ENCODE measurements at places on chromosomes 3 and 15.

DNA sequence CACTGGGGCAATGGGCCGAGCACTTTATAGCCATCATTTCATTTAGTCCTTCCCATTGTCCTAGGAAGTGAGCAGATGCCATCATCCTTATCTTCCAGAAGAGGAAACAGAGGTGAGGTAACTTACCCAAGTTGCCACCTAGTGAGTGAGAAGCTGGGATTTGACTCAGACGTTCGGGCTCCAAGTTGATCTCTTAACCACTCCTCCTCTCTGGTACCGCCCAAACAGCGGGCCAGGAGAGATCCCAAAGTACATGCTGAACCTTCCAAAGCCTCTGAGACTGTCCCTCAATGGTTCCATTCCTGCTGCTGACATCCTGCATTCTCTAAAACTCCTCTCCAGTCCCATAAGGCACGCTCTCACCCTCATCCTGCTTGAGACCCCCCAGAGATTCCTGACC, 56.2 kb downstream of the EXOG start:
- no peak for DNase-seq

- no peak for DNase-seq
These were observed 70.8 kb downstream of the USP13 start for GRCh38 chr3:179723617-179724016.

DNA sequence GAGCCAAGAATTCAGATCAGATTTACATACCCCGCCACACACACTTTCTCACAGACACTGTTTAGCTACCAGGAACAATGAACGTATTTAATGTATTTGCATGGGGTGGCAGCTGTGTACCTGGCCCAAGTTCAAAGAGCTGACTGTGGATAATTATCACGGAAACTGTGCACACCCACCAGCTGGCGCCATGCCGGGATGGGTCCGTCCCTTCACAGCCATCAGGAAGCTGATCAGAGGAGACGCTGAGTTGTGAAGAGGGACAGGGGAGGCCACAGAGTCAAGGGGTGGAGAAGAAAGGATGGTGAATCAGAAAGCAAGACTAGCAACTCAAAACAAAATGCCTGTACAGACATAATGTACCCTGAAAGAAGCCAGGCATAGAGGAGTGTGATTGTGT, 13.1 kb upstream of the PLA2G4D start:
- no peak for DNase-seq

DNA sequence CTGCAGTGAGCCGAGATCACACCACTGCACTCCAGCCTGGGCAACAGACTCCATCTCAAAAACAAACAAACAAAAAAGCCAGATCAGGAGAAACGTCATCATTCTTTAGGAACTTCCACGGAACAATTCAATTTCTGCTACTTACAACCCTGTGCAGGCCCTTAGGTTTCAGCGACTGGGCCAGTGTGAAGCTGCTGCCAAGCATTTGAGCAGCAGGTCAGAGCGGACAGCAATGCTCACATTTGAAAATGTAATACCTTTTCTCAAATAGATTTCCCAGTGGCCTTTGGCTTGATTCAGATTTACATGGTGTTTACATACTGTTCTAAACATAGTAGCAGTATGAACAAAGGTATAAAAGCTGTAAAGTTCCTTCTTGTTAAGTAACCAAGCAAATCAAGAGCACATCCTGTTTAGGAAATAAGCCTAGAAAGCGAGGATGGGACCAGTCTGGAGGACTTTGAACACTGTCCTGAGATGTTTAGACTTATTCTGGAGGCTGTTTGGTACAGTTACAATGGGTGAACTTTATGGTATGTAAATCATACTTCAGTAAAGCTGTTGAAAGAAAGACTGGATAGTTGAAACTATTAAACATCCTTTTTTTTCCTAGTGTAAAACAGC, 141.2 kb downstream of the HCN4 start:
- no peak for DNase-seq

DNA sequence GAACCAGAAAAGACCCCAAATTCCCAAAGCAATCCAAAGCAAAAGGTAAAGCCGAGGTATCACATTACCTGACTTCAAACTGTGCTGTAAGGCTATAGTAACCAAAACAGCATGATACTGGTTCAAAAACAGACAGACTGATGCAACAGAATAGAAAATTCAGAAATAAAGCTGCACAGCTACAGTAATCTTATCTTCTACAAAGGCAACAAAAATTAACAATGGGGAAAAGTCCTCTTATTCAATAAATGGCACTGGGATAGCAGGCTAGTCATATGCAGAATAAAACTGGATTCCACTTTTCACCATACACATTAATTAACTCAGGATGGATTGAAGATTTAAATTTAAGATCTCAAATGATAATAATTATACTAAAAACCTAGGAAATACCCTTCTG, 392.6 kb upstream of the CBLB start:
- DNase-seq, result no peak

- no peak for DNase-seq
These were observed 2.0 kb downstream of the LYSMD2 start for GRCh38 chr15:51735228-51736010.

GRCh38 chr15:49135342-49135857, 20.0 kb downstream of the COPS2 start:
- peak; percentile 13 for DNase-seq

DNA sequence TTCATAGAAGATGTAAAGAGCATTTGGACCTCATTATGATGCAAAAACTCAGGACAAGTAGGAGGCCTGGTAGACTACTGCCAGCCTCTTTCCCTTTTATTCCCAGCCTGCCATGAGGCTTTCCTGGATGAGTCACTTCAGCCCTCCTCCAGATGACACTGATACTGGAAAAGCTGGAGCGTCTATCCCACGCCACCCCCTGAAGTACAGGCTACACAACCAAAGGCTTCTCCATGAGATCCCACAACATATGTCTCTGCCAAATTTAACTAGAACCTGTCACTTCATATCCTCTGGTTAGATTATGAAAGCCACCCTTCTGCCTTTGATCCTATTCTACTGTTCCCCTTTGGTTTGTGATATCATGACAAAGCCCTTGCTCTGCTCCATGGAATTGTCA, 56.1 kb upstream of the CPNE4 start:
- peak; percentile 3 for DNase-seq

- DNase-seq, result no peak
These were observed 51.9 kb downstream of the HOMER2 start for GRCh38 chr15:82900511-82901060.

DNA sequence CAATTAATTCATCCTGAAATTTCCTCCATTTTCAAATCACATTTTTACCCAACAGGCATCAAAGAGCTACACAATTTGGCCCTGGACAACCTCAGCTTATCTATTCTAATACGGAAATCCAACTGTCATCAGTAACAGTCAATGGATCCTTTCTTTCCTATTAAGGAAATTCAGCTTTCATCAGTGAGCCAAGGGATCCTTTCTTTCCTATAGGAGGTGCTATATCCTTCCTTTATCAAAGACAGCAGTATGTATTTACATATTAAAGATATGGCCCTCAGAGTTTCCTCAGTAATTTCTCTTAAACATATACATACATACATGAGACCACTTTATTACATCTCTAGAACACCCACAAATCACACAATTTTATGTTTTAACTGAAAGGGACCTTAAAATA, 10.1 kb downstream of the DHX36 start:
- no peak for DNase-seq

GRCh38 chr3:64888165-64888564, 200.4 kb upstream of the ADAMTS9 start:
- DNase-seq, result peak; percentile 83

DNA sequence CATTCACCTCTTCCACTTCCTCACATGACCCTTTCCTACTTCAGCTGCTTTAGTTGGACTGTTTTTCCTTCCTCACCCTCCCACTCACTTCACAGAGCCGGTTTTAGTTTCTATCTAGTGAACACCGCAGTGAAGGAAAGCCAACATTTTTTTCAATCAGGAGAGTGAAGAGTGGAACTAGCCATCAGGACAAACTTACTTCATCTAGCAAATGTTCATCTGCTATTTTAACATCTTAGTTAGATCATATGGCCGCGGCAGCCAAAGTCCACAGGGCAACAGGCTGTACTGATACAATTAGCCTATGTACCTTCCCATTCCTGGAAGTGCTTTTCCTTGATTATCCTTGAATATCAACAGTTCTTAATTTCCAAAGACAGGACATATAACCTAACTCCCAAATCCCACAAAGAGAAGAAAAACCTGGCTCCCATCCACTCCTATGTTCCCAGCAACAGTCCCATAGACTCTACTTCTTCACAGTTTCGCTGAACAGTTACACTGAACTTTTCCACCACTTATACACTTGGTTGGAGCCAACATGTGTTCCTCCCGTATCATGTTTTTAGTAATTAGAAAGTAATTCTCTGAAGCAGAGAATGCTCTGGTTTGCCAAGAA, 456.2 kb upstream of the THBS1 start:
- DNase-seq, result no peak

DNA sequence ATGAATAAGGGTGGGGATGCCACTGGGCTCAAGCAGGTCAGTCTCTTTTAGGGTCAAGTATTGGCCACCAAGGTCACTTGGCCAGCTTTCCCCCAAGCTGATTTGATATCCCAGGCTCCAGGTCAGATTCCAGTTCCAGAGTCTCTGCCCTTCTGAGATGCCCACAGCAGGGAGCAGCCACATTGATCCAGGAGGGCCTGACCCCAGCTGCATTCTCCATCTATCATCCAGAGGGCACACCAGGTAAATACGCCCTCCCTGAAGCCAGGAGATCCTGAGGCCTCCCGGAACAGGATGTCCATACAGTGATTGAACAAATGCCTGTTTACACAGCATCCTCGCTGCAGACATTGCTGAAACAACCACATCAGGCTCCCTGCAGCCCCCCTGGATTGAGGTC, 264.6 kb upstream of the TLE3 start:
- no peak for DNase-seq

DNA sequence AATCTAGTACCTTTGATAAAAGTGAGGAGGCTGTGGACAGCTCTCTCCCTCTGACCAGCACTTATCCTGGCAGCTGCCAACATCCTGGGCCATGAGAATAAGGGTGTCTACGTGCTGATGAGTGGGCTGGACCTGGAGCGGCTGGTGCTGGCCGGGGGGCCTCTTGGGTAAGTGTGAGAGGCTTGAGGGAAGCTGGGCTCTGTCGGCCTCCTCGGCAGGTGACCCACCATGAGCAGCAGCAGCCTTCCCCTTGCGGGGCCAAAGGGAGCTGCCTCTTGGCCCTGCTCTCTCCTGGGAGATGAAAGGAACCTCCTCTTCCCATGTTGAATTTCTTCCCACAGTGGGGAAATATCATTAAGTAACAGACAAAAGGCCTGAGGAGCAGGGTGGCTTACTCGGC, 9.2 kb downstream of the IVD start:
- DNase-seq, result no peak

- DNase-seq, result no peak
These were observed 91.3 kb downstream of the PCSK6 start for GRCh38 chr15:101398247-101398646.
